ENCODE measurements at places on chromosomes 6 and 20. TPM values are rescaled to one million over a fixed set of nuclear protein-coding genes. Genes with fewer than 3 reads are reported as not detected.

GRCh38 chr6:39075010-39075686, 26.6 kb downstream of the GLP1R start:
- H3K27ac ChIP-seq = no peak overlapping the region
- no peaks in the 10 kb centered on the region for H3K4me1 ChIP-seq
- no peaks in the 10 kb centered on the region for H3K36me3 ChIP-seq
- H3K4me3 ChIP-seq = no peak overlapping the region
- no peaks in the 10 kb centered on the region for H3K27me3 ChIP-seq

GRCh38 chr20:31712564-31713311, 9.9 kb downstream of the BCL2L1 start:
- DNase-seq = no peak
- no peak overlapping the region for H3K27ac ChIP-seq
- H3K4me3 ChIP-seq = no peak overlapping the region
- H3K4me1 ChIP-seq = peaks cover 11% of the 10 kb centered on the region
- H3K36me3 ChIP-seq = peaks cover 31% of the 10 kb centered on the region

The TXLNB gene
- total RNA-seq = 3.3 TPM

The TNXB gene
- total RNA-seq = 19.0 TPM
